ENCODE measurements at places on chromosomes 3 and 15.

DNA sequence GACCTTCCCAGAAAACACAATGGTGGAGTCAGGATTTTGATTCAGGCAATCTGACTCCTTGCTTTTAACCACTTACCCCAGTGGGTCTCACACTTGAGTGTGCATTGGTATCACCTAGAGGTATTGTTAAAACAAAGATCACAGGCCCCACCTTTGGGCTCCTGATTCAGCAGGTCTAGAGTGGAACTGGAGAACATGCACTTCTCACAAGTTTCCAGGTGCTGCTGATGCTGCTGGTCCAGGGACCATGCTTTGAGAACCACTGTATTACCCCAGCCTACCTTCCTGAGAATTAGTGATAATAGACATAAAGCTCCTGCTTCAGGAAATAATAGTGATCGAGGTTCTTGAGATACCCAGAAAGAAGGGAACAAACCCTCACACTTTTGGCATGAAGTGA lies 466.9 kb downstream of the EPHB1 start:
- DNase-seq: no peak

DNA sequence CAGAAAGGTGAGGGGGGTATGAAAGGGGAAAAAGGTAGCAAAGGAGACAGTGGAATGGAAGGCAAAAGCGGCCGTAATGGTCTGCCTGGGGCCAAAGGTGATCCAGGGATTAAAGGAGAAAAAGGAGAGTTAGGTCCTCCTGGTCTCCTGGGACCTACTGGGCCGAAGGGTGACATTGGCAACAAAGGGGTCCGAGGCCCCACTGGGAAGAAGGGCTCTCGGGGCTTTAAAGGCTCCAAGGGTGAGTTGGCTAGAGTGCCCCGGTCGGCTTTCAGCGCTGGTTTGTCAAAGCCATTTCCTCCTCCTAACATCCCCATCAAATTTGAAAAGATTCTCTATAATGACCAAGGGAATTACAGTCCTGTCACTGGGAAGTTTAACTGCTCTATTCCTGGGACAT lies 6.7 kb downstream of the OTOL1 start:
- DNase-seq: no peak

GRCh38 chr3:76429581-76430177 lies 610.2 kb upstream of the ROBO2 start:
- DNase-seq: no peak

DNA sequence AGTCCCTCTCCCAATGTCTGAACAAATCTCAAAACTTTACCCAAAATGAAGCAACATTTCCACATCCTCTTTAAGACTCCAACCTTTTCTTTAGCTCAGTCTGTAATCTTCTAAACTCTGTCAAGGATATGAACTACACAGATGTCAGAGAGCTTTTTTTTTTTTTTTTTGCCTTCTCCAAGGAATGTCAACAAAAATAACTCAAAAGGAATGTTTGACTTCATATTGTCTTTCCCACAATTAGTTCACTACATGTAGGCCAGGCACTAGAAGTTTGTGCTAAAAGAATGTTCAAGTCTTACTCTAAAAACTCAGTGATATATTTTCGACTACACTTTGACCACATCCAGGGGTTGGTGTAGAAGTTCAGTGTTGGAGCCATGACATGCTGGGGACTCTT lies 37.1 kb downstream of the ADAMTS9 start:
- no peak for DNase-seq

DNA sequence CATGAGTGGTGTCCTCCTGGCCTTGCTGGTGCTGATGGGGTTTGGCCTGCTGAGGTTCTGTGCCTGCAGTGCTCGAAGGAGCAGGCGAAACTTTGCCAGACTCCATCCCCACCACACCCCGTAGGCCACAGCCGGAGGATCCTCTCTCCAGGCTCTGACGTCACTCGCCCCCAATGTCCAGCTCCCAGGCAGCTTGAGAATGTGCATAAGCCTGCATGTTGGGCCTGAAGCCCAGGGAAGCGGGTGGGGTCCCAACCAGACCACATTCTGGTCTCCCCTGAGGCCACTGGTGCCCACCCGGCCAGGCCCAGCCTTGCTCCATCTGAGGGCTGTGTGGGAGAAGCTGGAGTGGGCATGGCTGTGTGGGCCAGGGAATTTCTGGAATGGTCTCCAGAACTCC lies 109.8 kb downstream of the ASB7 start:
- no peak for DNase-seq

- DNase-seq: no peak
Observed at GRCh38 chr15:98728811-98729160, 80.4 kb downstream of the IGF1R start.

DNA sequence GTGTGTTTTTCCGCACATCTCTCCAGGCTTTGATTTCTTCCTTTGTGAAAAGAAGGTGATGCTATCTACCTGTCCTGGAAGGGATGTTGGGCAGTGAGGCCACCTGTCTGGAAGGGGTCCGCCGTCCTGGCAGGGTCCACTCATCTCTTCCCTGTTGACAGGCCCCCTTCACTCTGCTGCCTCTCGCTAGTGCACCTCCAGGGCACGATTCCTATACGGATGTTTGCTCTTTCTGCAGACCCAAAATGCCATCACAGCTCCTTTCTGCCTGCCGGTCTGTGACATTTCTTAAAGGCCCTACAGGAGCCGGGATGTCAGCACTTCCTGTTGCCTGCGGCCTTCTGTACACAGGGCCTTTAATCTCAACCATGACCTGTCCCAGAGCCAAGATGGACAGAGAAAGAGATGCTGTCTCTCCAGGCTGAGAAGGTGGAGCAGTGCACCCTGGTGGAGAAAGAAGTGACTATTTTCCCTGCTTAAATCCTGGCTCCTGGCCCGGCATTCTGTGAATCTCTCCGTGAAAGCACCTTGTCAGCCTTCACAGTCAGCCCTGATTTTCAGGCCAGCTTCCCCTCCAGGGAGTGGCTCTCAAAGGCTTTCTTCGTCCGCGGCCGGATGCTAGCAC lies 7.4 kb downstream of the FAM3D start:
- DNase-seq: peak; percentile 48

GRCh38 chr3:193869221-193870201 lies 266.4 kb upstream of the HES1 start:
- DNase-seq: no peak

DNA sequence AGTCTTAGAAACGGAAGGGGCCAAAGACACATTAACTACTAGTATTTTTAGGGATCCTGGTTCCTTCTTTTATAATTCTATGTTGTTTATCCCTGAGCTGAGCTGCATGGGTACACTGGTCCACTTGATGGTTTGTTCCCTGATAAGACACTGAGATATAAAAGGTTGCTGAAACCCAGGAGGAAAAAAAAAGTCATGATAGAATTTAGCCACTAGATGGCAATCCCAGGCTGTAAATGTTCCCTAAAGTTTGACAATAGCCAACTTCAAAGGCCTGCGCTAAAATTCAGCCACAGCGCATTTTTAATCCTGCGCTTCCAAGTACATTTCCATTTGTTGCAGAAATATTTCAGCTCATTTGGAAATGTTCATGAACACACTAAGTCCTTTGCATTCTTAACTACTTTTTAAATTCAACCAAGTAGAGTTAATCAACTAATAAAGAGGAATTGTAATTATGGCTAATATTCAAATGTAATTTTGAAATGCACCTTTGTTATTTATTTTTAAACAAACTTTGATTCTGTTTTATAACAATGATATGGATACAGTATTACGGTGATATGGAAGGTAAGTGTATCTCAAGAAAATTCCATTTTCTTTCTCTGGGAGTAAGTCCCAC lies 249.3 kb upstream of the FEZF2 start:
- no peak for DNase-seq

GRCh38 chr3:193593668-193594030 lies 641 bp downstream of the OPA1 start:
- no peak for DNase-seq

- DNase-seq: no peak
Observed at GRCh38 chr3:167166594-167167253, 213.4 kb downstream of the ZBBX start.

- peak; percentile 6 for DNase-seq
Observed at GRCh38 chr3:126549861-126550487, 8.8 kb downstream of the C3orf22 start.

- peak; percentile 53 for DNase-seq
Observed at GRCh38 chr3:73255609-73256029, 194.2 kb downstream of the EBLN2 start.

- DNase-seq: no peak
Observed at GRCh38 chr15:97837896-97838295, 122.6 kb upstream of the ARRDC4 start.

DNA sequence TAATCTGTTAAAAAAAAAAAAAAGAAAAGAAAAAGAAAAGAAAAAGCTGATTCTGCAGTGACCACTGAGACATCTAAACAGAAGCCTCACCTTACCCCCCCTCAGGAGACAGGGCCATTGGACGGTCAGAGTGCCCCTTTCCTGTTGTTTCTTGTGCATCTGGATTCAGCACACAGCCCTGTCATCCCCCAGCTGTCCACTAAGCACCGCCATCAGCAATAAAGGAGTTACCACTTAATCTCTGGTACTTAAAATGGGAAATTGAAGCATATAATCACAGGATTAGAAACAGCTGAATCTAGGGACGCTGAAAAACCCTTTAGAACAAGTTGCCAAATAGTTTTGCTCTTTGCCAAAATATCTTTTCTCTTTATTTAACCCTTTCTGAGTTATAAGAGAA lies 62.5 kb downstream of the TRIM69 start:
- no peak for DNase-seq

- DNase-seq: peak; percentile 49
Observed at GRCh38 chr15:90620379-90621067, 90.8 kb downstream of the CRTC3 start.

DNA sequence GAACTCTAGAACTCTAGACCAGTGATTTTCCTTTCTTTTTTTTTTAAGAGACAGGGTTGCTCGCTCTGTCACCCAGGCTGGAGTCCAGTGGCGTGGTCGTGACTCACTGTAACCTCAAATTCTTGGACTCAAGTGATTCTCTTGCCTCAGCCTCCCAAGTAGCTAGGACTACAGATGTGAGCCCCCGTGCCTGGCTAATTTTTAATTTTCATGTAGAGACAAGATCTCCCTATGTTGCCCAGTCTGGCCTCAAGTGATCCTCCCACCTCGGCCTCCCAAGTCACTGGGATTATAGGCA lies 359.6 kb downstream of the SHQ1 start:
- no peak for DNase-seq

GRCh38 chr3:50237133-50237651 lies 1.2 kb downstream of the GNAI2 start:
- peak; percentile 63 for DNase-seq

GRCh38 chr3:160027541-160028195 lies 39.0 kb downstream of the IL12A start:
- no peak for DNase-seq

GRCh38 chr15:71538181-71538580 lies 272.2 kb upstream of the NR2E3 start:
- no peak for DNase-seq

GRCh38 chr3:16286751-16287543 lies 21.9 kb downstream of the OXNAD1 start:
- no peak for DNase-seq

DNA sequence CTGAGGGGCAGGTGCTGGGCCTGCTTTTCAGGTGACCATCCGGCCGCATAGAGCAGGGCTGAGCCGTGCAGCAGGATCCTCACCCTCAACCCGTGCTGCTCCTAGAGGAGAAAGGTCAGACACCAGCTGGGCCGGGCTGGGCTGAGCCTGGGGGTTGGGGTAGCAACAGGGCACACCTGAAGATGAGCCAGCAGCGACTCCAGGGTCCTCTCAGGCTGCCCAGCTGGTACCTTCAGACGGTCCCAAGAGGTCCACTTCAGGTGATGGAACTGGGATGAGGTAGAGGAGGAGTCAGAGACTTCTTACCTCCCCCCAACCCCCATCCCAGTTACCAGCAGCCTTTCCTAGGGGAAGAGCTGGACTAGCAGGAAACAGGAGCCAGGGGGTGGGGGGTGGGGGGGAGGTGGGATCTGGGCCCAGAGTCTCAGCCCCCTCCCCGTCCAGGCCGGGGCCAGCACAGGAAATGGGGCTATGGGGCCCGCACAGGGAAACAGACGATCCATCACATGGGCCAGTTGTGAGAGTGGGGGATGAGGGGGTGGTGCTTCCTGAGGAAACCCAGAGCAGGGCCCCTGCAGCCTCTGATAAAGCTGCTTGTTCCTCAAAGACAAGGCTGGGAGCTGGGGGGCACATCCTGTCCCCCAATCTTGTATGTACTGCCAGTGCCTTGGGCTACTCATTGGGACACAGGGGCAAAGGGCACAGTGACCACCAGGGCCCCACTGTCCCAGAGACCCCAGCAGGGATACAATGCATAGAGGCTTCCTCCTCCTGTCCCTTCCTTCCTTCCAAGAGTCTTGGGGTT lies 3.0 kb downstream of the INKA1 start:
- peak; percentile 88 for DNase-seq

GRCh38 chr3:71053495-71053894 lies 530.0 kb downstream of the FOXP1 start:
- no peak for DNase-seq

- no peak for DNase-seq
Observed at GRCh38 chr3:184756151-184757021, 44.5 kb upstream of the MAGEF1 start.

DNA sequence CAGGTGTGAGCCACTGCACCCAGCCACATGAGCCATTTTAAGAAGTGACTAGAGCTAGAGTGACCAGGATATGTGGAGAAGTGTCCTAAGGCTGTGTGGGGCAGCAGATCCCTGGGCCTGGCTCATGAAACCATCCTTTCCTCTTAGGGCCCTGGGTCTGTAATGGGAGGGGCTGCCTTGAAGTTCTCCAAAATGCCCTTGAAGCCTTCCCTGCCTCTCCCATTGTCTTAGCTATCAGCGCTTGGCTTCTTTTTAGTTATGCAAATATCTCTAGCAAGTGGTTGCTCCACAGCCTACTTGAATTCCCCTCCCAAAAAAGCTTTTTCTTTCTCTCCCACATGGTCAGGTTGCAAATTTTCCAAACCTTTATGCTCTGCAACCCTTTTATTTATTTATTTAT lies 112.4 kb upstream of the SPATA16 start:
- DNase-seq: no peak

- no peak for DNase-seq
Observed at GRCh38 chr3:65445573-65446169, 593.0 kb downstream of the MAGI1 start.

Measured in Peyer's patch (tissue), 4 donors.